Activated naive CD4-positive, alpha-beta T cell treated with Interleukin-2 at 50 U/mL for 16 hours (primary cell): ENCODE measurements at places on chromosomes 7 and 10.

DNA sequence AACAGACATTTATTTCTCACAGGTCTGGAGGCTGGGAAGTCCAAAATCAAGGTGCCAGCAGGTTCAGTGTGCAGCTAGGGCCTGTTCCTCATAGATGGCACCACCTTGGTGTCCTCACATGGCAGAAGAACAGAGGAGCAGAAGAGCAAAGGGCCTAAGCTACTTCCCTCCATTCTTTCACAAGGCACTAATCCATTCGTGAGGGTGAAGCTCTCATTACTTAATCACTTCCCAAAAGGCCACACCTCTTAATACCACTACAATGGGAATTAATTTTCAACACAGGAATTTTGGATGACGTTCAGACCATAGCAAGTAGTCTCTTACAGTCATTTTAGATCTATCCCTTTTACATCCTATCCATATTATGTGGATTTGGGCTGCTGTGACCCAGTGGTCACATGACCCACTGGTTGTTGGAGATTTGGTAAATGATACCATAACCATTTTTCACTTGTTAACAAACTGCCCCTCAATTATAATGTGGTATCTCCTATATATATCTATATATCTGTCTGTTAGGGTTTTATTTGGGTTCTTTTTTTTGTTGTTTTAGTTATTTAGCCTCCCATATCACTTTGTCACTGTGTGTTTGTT, 63.4 kb downstream of the BBS9 start:
- DNase-seq, result no peak

DNA sequence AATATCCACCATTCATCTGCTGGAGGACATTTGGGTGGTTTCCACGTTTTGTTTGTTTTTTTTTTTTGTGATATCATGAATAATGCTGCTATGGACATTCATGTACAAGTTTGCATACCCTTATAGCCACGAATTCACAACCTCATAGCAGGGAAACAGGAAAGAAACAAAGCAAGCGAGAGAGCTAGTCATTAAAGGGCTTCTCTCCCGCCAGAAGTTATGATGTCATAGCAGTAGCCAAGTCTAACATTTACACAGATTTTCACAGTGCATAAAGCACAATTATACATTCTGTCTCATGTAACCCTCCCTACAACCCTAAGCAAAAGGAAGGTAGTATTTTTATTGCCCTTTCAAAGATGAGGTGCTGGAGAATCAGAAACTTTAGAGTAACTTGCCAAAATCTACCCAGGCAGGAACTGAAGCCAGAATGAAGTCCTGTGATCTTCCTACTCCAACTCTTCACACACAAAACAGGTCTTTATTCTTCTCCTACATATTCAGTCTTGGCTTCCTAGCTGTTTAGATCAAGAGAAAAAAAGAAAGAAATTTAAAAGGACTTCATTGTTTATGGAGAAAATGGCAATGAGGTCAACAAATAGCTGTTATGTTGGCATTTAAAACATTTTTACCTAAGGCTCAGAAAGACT, 33.9 kb upstream of the GPAM start:
- no peak for DNase-seq

DNA sequence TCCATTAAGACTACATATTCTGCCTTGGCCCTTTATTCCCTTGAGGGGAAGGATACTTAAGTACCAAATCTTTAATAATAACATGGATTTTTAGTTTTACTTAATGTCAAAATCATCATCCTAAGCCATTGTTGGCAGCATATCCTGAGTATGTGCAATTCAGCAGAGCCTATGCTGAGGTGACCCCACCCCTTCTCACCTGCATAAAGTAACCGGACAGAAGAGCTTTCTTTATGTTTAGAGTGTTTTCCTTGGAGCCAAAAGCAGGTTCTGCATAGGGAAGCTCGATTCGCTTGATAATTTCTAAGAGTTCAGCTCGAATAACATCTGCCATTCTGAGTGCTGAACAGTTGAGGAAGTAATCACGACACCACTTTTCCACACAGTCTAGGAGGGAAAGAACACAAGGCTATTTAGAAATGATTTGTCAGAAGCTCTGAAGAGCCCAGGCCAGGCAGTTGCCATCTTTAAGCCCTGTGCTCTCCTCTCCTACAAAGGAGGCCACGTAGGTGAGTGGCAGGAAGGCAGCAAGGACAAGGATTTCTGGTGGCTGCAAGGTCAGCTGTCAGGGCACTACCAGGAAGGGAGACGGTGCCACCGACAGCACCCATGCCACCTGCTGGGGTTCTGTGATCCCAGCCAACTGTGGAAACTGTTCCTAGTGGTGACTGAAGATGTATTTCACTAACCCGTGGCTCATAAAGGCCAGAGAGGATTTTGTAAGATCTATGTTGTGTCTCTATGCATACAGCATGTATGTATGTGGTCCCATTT, 15.6 kb downstream of the BCCIP start:
- DNase-seq, result no peak

DNA sequence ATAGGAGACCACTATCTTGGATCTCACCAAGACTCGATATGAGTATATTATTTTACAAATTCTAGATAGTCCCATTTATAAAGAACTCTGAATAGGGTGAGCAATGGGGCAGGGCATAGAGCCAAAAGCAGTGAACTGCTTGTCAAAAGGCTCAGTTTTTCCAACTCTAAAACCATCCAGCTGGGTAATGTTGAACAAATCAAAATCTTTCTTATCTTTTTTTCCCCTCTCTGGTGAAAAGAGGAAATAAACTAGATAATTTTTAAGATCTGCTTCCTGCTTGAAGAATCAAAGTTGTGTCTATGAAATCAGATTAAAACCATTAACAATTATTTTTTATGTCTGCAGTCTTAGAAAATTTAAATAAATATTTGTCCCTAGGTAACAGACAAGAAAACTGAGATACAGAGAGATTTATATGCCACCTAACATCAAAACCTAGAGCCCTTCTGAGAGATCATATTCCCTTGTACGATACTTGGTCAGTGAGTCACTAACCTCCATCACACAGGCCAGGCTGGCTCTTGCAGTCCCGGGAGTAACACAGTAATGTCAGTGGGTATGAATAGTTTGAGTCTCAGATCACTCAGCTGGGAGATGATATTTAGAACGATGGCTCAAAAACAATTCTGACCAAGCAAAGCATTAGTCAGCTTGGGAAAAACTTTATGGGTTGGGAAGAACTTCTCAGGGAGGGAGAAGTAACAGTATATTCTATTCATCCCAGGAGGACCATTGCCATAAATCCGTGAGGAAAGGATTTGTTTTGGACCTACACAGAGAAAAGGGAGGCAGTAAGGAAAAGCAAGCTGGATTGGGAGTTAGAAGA, 178.8 kb downstream of the REEP3 start:
- peak; percentile 30 for DNase-seq

GRCh38 chr10:88920198-88920597, 32.4 kb downstream of the ACTA2 start:
- DNase-seq, result no peak

- peak; percentile 76 for DNase-seq
Observed at GRCh38 chr10:79374312-79375191, 27.3 kb downstream of the PPIF start.

DNA sequence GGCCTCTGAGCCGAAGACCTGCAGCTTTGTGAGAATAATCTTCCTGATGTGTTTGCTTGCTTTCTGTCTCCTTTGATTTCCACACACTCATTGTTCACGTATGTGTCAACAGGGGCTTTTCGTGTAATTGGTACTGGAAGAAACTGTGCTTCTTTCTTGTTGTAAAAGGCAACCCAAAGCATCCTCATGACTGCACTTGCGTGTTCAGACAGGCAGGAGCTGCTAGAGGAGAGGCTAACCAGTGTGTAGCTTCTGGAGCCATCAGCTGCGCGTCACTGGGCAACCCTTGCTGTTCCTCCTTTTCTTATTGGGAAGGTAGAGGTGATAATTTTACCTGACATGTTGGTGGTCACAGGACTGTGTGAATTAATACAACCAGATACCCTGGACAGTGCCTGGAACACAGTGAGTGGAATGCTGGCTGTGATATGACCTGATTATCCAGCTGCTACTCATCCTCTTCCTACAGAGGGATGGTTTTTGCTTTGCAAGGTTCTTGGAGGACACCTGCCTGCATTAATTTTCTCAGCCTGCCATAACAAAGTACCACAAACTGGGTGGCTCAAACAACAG, 213.0 kb downstream of the ABCA13 start:
- DNase-seq, result no peak

DNA sequence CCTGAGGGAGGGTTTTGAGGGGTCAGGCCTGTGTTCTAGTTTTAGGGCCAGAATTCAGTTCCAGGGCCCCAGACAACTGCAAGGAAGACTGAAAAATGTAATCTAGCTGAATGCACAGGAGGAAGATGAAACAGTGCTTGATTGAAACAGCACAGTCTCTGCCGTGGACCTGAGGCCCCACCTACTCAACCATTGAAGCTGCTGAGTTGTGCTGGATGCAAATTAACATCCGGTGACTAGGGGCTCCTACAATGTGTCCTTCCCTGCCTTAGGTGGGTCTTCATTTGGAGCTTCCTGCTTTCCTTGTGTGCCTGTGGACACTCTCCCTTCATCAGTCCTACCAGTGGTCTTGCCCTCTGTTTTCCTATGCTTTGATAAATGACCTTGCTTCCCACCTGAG, 5.7 kb downstream of the GLRX3 start:
- DNase-seq, result no peak

GRCh38 chr10:118900617-118901016, 128.9 kb upstream of the NANOS1 start:
- no peak for DNase-seq

DNA sequence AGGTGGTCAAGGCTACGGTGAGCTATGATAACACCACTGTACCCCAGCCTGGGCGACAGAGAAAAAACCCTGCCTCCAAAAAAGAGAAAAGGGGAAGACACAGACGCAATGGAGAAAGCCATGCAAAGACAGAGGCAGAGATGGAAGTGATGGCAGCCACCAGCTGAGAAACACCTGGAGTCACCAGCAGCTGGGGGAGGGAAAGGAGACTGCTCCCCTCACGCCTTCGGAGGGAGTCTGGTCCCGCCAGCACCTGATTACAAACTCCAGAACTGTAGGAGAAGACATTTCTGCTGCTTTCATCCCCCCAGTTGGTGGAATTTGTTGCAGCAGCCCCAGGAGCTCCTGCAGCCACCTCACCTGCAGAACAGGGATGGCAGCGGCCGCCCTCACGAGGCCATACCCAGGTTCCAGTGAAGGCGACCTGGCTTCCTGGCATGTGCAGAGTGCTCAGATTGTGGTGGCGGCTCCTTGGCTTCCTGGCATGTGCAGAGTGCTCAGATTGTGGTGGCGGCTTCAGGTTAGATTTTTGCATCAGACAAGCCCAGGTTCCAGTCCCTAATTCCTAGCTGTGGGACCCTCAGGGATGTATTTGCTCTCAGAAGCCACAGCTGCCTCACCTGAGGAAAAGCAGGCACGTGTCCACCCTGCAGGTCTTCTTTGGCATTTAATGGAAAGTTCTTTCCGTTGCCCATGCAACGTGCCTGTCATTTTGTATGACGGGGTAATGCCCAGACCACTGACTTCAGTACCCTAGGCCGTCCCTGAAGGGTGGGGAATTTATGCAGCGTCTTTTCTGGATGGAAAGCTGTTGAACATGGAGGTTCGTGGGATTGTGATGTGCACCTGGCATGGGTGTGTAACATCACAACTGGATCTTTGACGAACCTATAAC, 182.9 kb downstream of the EBF3 start:
- no peak for DNase-seq

- DNase-seq, result no peak
Observed at GRCh38 chr10:132245056-132245455, 58.3 kb downstream of the DPYSL4 start.

GRCh38 chr7:72504061-72504706, 92.0 kb upstream of the CALN1 start:
- no peak for DNase-seq

DNA sequence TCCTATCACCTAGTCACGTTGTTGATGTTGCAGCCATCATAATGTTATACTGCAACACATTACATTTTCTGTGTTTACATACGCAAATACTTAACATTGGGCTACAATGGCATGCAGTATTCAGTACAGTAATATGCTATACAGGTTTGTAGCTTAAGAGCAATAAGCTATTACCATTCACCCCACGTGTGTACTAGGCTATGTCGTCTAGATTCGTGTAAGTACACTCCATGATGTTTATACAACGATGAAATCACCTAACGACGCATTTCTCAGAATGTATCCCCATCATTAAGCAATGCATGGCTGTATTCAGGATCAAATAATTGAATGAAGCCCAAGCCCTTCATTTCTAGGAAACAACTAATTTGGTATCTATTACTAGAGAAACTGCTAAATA, 43.4 kb upstream of the C1GALT1 start:
- DNase-seq, result no peak

DNA sequence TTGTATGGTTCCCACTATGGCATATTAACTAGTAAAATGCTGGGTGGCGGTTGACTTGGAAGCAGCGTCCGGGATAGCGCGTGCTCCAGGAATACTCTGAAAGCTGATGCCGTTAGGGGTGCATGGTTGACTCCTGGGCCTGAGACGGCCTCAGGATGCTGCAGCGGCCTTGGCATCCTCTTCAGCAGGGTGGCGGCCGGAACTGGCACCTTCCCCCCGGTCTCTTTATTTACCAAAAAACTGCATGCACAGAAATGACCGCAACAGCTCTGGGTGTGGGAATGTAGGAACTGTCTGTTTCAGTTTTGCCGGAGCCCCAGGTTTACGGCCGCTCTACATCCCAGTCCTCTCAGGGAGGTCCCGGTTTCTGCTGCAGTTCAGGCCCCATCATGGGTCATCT, 28.8 kb downstream of the PFKP start:
- no peak for DNase-seq

GRCh38 chr7:151306860-151307259, 34.8 kb upstream of the NUB1 start:
- DNase-seq, result no peak

DNA sequence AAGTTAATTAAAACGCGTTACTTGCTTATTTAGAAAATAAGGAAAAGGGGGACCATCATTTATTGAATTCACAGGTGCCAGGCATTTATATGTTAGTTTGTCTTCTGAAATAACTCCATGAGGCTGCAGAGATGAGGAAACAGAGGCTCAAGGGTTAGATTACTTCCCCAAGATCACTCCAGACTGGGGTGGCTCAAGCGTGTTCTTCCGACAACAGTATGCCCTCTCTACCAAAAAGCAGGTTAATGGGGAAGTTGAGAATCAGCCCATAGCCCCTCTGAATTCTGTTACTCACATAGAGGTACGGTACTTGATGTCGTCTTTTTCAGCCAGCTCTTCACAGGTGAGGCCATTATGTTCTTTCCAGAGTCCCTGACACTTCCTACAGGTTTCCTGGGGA, 129.3 kb downstream of the RNF216 start:
- no peak for DNase-seq

DNA sequence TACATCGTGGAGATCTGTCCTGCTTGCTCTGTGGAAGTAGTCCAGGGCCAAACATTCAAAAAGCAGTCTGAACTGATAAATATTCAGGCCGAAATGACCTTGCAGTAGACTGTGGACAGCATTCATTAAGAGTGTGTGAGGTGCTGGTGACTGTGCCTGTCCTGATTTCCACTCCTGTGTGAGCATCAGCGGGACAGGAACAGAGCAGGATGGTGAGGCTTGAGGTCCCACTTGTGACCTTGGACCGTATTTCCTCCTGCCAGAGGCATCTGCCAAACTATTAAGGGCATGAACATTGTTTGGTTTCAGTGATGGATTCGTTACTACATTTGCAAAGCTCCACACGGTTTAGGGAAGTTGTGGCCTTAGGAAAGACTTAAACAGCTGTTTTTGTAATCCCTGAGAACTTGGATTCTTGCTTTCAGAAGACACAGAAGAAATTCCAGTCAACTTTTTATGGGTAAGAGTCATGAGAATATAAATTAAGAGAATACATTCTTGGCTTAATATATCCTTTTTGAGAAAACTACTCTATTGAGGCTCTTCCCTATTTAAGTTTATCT, 32.8 kb downstream of the CCNY start:
- no peak for DNase-seq

GRCh38 chr7:31129067-31129466, 77.0 kb downstream of the ADCYAP1R1 start:
- DNase-seq, result no peak
